ENCODE measurements at places on chromosomes 3 and 15.

- no peaks in the 10 kb centered on the region for H3K27me3 ChIP-seq
- peak overlapping the region; percentile 83 for H3K4me3 ChIP-seq
- H3K27ac ChIP-seq = peak overlapping the region; percentile 88
- H3K36me3 ChIP-seq = peaks cover 24% of the 10 kb centered on the region
- H3K4me1 ChIP-seq = peaks cover 25% of the 10 kb centered on the region
- DNase-seq = peak; percentile 82
Measured at GRCh38 chr15:90902040-90902839, 862 bp upstream of the MAN2A2 start.

DNA sequence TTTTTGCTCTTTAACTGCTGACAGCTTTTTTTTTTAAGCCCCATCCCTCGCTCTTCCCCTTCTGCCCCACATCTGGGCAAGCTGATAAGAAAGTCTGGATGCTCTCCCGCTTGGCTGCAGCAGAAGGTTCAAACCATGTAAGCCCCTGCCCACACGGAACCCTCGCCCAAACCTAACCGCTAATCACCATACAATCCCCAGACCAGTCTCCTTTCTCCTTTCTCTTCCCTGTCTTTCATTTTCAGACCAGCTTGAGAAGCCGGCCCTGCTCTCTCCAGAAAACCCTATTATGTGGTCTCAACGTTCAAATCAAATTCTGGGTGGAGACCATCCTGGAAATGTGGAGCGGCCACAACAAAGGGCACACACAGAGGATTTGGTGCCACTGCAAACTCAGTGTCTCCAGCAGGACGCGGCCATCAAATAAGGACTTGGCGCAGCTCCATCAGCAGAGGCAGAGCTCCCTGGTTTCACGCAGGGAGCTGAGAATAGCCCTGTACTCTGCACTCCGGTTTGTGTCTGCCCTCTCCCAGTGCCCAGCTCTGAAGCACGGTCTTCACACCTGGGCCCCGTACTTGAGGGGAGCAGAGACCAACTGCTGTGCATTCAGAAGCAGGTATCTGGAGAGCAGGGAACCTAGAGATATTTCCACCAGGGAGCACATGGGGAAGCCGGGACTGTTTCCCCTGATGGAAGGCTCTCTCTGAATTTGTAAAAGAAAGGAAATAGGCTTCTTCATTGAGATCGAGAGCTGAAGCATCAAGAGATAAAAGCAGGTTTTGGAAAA lies 92.6 kb downstream of the XXYLT1 start:
- H3K27ac ChIP-seq = no peak overlapping the region
- no peak overlapping the region for H3K4me3 ChIP-seq
- H3K4me1 ChIP-seq = peaks cover 23% of the 10 kb centered on the region
- no peak for DNase-seq

- peaks cover 1% of the 10 kb centered on the region for H3K27me3 ChIP-seq
- H3K27ac ChIP-seq = no peak overlapping the region
- H3K4me3 ChIP-seq = no peak overlapping the region
- H3K36me3 ChIP-seq = no peaks in the 10 kb centered on the region
Measured at GRCh38 chr15:78363381-78363734, 23.2 kb downstream of the CRABP1 start.

DNA sequence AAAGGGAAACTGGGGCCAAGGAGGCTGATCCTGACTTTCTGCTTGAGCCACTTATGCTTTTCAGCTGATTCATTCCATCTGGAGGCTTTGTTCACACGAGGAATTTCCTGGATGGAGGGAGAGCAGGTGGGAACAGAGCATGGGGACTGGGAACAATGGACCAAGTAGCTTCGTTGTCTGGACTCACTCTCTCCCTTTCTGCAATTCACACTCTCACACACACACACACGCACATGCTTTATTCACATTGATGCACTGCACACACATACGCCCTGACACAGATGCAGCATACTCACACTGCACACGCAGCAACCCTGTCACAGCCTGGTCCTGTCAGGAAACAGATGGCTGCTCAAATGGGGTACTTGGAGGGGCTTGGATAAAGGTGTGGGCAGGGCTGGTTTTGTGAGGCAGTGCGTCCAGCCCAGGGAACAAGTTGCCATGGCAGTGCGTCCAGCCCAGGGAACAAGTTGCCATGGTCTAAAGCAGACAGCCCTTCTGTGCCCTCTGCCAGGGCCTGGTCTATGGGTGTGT lies 19.8 kb upstream of the CHCHD6 start:
- H3K36me3 ChIP-seq = no peaks in the 10 kb centered on the region
- no peaks in the 10 kb centered on the region for H3K27me3 ChIP-seq
- no peaks in the 10 kb centered on the region for H3K4me1 ChIP-seq
- DNase-seq = no peak

DNA sequence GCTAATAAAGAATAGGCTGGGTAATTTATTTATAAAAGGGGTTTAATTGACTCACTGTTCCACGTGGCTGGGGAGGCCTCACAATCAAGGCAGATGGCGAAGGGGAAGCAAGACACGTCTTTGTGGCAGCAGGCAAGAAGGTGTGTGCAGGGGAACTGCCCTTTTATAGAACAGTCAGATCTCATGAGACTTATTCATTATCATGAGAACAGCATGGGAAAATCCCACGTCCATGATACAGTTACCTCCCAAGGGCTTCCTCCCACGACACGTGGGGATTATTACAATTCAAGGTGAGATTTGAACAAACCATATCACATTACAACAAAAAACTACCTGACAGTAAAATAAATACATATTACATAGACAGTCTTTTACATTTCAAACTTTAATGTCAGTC lies 414.9 kb downstream of the NAALADL2 start:
- DNase-seq = no peak
- no peaks in the 10 kb centered on the region for H3K4me1 ChIP-seq
- no peaks in the 10 kb centered on the region for H3K27me3 ChIP-seq
- no peak overlapping the region for H3K4me3 ChIP-seq
- H3K36me3 ChIP-seq = no peaks in the 10 kb centered on the region
- no peak overlapping the region for H3K27ac ChIP-seq

DNA sequence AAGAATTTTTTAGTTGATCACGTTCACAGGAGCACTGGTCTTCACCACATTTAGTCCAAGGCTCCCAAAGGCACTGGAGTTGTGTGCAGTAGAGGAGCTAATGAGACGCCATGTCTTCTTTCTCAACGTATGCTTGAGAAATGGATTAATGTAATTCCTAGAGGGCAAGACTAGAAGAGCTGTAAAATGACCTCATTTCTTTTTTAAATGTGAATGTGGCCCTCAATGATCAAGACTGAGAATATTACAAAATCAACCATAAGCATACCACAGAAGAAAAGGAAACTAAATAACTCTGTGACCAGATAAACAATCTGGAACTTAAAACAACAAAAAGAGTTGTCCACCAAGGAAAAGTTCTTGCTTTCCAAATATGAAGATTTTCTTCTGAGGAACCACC lies 112.1 kb upstream of the THBS1 start:
- no peak overlapping the region for H3K27ac ChIP-seq
- H3K36me3 ChIP-seq = no peaks in the 10 kb centered on the region
- no peak for DNase-seq
- H3K4me3 ChIP-seq = no peak overlapping the region

- H3K27ac ChIP-seq = no peak overlapping the region
- H3K4me3 ChIP-seq = no peak overlapping the region
- peaks cover 2% of the 10 kb centered on the region for H3K27me3 ChIP-seq
- DNase-seq = no peak
- H3K4me1 ChIP-seq = no peaks in the 10 kb centered on the region
- H3K36me3 ChIP-seq = no peaks in the 10 kb centered on the region
Measured at GRCh38 chr3:29465836-29466235, 185.0 kb downstream of the RBMS3 start.

GRCh38 chr15:27870320-27870719 lies 228.8 kb downstream of the OCA2 start:
- H3K4me1 ChIP-seq = no peaks in the 10 kb centered on the region
- H3K36me3 ChIP-seq = no peaks in the 10 kb centered on the region
- DNase-seq = no peak
- H3K27me3 ChIP-seq = no peaks in the 10 kb centered on the region
